ENCODE measurements at places on chromosomes 5 and 9.

DNA sequence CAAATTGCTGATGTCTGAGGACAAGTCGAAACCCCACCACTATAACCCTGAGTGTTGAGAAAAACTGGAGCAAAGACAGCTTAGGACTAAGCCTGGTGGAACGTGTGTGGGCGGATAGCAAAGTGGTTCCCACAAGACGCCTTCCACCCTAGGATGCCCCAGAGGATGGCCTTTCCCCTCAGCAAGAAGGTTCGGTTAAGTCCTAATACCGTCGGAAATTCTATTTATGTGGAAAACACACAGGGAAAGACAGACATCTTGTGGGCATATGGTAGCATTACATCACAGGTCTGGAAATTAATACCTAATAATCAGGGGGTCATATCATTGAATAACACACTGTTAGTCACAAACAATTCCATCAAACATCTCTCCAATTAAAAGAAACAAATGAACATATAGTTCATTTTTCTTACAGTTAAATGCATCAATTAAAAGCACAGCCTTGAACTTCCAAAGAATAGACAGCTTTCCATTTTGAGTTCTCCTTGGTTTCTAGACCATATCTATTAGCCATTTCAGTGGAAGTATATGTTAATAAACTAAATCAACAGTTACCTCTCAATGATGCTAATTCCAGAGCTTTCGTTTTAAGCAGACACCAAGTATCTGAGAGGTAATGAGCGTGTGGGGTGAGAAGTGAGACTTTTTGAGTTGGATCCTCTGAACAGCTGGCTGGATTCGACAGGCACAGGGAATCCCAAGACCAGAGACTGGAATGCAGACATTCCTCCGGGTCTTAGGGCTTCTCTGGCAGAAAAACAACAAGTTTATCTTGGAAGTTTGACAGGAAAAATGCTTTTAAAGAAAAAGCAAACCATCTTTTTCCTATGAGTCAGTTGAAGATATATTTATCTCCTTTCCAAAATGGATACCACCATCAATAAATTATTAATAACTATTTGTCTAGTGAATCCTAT is 2.9 kb upstream of the ICE1 start:
- H3K27me3 ChIP-seq: no peaks in the 10 kb centered on the region
- no peak overlapping the region for H3K4me3 ChIP-seq
- H3K36me3 ChIP-seq: no peaks in the 10 kb centered on the region
- no peak overlapping the region for H3K27ac ChIP-seq

DNA sequence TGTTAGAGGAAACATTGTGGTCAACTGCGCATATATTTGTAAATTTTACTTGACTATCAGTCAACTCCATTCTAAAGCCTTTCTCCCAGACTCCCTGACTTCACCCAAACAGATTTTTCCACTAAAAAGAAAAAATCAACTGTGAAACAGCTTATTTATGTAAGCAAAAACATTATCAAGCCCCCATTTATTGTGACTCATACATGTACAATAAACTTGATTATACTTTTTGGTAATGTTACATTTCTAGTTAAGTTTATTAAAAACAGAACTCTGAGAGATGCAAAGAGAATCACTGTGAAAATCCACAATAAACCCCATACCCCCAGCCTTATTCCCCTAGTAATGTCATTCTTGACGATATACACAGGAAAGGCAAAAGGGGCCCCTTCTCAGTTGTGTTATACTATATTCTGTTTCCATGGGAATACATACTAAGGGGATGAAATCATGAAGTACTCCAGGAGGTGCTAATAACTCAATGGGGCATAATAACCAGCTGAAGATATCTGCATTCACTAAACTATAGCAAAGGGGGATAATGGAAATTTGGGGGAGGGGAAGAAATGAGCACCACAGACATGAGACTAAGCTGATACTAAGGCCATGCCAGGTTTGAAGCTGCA is 616.0 kb downstream of the ACTL7B start:
- no peaks in the 10 kb centered on the region for H3K36me3 ChIP-seq
- DNase-seq: no peak

DNA sequence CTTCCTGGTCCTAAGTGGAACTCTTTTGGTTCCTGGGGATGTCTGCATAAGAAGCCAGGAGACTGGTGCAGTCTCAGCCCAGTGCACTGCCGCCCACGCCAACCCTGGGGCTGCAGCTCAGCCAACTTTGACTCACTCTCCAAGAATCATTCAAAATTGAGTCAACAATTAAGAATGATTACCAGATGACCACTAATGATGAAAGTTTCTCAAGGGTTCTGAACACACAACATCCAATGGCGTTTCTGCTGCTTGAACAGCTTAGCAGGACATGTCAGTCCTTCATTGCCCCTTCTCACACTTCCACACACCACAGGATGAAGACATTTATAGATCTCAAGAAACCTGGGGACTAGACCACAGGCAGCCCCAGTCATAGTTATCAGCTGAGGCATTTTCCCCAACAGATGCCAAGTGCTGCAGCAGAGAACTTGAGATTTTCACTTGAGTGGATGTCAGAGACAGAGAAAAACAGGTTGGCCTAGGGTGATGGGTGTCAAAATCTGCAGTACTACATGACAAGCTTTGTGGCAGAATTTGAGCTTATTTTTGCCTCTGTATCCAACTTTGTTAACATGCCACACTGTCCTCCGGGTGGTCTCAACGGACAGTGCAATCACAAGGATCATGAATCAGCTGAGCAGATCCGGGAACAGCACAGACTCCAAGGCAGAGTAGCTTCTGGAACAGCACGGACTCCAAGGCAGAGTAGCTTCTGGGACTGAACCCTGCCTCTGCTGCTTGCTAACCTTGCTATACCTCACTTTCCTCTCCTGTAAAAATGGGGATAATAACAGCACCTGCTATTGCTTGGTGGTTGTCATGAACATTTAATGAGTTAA is 356.1 kb downstream of the SPOCK1 start:
- no peaks in the 10 kb centered on the region for H3K36me3 ChIP-seq
- peaks cover 2% of the 10 kb centered on the region for H3K4me1 ChIP-seq
- H3K4me3 ChIP-seq: no peak overlapping the region
- no peak for DNase-seq
- no peak overlapping the region for H3K27ac ChIP-seq

GRCh38 chr5:64952951-64953673 is 184.4 kb downstream of the CWC27 start:
- H3K27ac ChIP-seq: no peak overlapping the region
- no peaks in the 10 kb centered on the region for H3K27me3 ChIP-seq
- H3K4me3 ChIP-seq: no peak overlapping the region
- no peak for DNase-seq

- no peak overlapping the region for H3K4me3 ChIP-seq
- H3K4me1 ChIP-seq: no peaks in the 10 kb centered on the region
- no peak overlapping the region for H3K27ac ChIP-seq
- H3K36me3 ChIP-seq: no peaks in the 10 kb centered on the region
- no peaks in the 10 kb centered on the region for H3K27me3 ChIP-seq
Measured at GRCh38 chr5:29498860-29499259, 1694.6 kb upstream of the CDH6 start.

- no peaks in the 10 kb centered on the region for H3K4me1 ChIP-seq
- H3K36me3 ChIP-seq: no peaks in the 10 kb centered on the region
- H3K27me3 ChIP-seq: no peaks in the 10 kb centered on the region
- DNase-seq: no peak
- H3K27ac ChIP-seq: no peak overlapping the region
Measured at GRCh38 chr5:93736284-93736683, 5.1 kb downstream of the POU5F2 start.

GRCh38 chr9:70639853-70640814 is 225.7 kb upstream of the KLF9 start:
- H3K36me3 ChIP-seq: no peaks in the 10 kb centered on the region
- no peaks in the 10 kb centered on the region for H3K27me3 ChIP-seq
- H3K4me1 ChIP-seq: peaks cover 8% of the 10 kb centered on the region
- no peak overlapping the region for H3K4me3 ChIP-seq
- H3K27ac ChIP-seq: no peak overlapping the region

- H3K4me3 ChIP-seq: peak overlapping the region; percentile 10
- H3K4me1 ChIP-seq: no peaks in the 10 kb centered on the region
Measured at GRCh38 chr9:79352322-79352721, 219.4 kb upstream of the TLE4 start.

DNA sequence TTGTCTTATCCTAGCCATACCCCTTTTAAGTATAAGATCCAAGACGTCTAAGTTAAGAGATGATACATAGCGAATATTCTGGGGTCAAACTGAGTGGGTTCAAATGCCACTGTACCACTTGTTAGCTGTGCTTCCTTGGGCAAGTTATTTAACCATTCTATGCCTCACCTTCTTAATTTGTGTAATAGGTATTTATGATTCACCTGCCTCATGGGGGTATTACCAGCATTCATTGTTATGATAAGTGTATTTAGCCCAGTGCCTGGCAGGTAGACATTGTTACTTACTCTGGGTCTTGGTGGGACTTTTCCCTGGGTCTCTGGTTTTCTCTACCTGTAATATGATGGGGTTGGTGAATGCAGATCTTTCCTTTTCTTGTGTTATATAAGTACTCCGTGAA is 3.8 kb downstream of the LARP1 start:
- H3K4me3 ChIP-seq: peak overlapping the region; percentile 2
- no peak for DNase-seq
- no peak overlapping the region for H3K27ac ChIP-seq

- H3K4me3 ChIP-seq: no peak overlapping the region
- no peak for DNase-seq
- no peaks in the 10 kb centered on the region for H3K27me3 ChIP-seq
- H3K27ac ChIP-seq: no peak overlapping the region
- H3K4me1 ChIP-seq: no peaks in the 10 kb centered on the region
- peaks cover 31% of the 10 kb centered on the region for H3K36me3 ChIP-seq
Measured at GRCh38 chr5:178216088-178216534, 11.8 kb downstream of the HNRNPAB start.

DNA sequence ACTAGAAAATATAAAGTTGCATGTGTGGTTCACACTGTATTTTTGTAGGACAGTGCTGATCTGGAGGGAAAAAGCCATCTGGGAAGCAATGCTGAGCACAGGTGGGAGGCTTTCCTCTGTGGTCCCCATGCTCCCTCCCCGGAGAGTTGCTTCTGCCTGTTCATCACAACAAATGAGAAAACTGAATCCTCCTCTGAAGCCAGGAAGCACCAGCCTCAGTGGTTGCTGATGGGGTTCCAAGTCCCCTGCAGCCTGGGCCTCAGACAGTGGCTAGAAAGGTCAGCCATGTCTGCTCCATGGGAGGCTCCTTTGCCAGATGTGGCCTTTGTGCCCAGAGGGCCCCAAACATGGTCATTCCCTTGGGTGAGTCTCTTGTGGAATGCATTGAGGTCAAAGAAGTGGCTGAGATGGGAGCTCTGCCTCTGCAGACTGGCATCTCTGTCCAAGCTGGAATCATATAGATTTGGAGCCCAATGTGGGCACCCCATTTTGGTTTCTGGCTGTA is 77.6 kb downstream of the C5orf15 start:
- H3K4me3 ChIP-seq: no peak overlapping the region
- H3K27ac ChIP-seq: no peak overlapping the region
- no peak for DNase-seq
- no peaks in the 10 kb centered on the region for H3K27me3 ChIP-seq

DNA sequence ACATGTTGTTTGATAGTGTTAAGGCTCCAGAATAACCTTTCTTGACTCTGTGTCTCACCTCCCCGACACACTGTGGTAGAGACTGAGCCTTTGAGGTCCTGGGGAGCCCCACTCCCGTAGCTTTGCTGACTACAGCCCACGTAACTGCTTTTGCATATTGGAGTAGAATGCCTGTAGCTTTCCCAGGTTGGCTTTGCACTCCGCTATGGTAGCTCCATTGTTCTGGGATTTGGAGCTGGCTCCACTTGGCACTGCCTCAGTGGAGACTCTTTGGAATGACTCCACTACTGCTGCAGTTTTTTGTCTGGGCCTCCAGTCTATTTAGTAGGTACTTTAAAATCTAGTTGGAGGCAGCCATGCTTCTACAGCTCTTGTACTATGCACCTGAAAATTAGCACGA is 56.2 kb upstream of the ANXA1 start:
- no peak overlapping the region for H3K4me3 ChIP-seq
- no peaks in the 10 kb centered on the region for H3K36me3 ChIP-seq
- no peak for DNase-seq
- H3K27ac ChIP-seq: no peak overlapping the region
- no peaks in the 10 kb centered on the region for H3K4me1 ChIP-seq
- no peaks in the 10 kb centered on the region for H3K27me3 ChIP-seq

GRCh38 chr5:173888473-173889131 is 453 bp downstream of the CPEB4 start:
- H3K36me3 ChIP-seq: no peaks in the 10 kb centered on the region
- H3K4me1 ChIP-seq: peaks cover 3% of the 10 kb centered on the region
- no peak overlapping the region for H3K27ac ChIP-seq
- H3K4me3 ChIP-seq: peak overlapping the region; percentile 87
- DNase-seq: no peak
- no peaks in the 10 kb centered on the region for H3K27me3 ChIP-seq

GRCh38 chr5:143176048-143176447 is 227.4 kb downstream of the NR3C1 start:
- H3K4me3 ChIP-seq: no peak overlapping the region
- H3K36me3 ChIP-seq: no peaks in the 10 kb centered on the region
- H3K4me1 ChIP-seq: peaks cover 5% of the 10 kb centered on the region
- DNase-seq: no peak
- H3K27me3 ChIP-seq: no peaks in the 10 kb centered on the region
- H3K27ac ChIP-seq: no peak overlapping the region

DNA sequence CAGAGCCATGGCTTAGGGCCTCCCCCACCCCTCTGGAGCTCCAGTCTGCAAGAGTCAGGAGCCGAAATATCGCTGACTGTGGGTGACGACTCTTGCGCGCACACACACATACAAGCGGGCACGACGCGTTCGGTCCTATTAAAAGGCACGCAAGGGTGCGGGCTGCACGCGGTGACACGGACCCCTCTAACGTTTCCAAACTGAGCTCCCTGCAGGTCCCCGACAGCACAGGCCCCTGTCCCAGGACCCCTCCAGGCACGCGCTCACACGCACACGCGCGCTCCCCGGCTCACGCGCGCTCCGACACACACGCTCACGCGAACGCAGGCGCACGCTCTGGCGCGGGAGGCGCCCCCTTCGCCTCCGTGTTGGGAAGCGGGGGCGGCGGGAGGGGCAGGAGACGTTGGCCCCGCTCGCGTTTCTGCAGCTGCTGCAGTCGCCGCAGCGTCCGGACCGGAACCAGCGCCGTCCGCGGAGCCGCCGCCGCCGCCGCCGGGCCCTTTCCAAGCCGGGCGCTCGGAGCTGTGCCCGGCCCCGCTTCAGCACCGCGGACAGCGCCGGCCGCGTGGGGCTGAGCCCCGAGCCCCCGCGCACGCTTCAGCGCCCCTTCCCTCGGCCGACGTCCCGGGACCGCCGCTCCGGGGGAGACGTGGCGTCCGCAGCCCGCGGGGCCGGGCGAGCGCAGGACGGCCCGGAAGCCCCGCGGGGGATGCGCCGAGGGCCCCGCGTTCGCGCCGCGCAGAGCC is at the start of gene GRIN1:
Gene GRIN1 (plus strand): TSS at position 433 of the 746 bp plus-strand sequence. CDS start 333 bp downstream, outside the sequence.
- no peak within 1 kb of the TSS for H3K4me3 ChIP-seq
- H3K36me3 ChIP-seq: no peaks in the 10 kb centered on the region
- no peak within 1 kb of the TSS for H3K27ac ChIP-seq
- peaks cover 14% of the 10 kb centered on the region for H3K4me1 ChIP-seq
- DNase-seq: peak; percentile 77
- H3K27me3 ChIP-seq: peaks cover 25% of the 10 kb centered on the region
